Effector memory CD8-positive, alpha-beta T cell (primary cell): ENCODE measurements at places on chromosomes 6 and 20.

DNA sequence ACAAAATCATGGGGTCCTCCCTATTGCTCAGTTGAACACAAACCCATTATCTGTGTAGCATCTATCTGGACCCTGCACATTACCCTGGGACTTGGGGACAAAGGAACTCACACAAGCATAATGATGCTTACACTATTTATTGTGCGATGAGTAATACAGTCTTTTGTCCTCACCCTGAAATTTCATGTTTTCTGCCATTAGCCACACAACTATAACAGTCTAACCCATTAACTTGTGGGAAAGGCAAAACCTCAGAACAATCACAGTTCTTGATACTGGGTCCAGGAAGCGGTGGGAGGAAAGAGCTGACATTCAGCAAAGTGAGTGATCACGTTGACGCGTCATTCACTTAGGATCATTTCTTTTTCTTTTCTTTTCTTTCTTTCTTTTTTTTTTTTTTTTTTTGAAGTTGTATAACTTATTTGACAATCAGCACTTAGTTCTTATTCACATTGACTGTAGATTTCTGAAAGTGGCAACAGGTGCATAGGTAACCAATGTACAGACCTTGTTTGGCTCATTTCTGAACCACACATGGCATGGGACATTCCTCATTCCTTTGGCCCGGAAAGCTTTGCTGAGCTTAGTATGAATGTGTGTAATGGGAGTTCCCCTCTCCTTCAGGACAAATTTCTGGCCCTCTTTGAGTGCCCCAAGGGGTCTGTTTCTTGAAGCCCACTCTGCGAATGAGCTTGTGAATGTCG, 94.8 kb upstream of the CNKSR3 start:
- no peak for DNase-seq

GRCh38 chr20:62142252-62143080, 728 bp downstream of the PSMA7 start:
- no peak for DNase-seq

GRCh38 chr20:25082498-25082873, 545 bp upstream of the VSX1 start:
- DNase-seq: no peak

DNA sequence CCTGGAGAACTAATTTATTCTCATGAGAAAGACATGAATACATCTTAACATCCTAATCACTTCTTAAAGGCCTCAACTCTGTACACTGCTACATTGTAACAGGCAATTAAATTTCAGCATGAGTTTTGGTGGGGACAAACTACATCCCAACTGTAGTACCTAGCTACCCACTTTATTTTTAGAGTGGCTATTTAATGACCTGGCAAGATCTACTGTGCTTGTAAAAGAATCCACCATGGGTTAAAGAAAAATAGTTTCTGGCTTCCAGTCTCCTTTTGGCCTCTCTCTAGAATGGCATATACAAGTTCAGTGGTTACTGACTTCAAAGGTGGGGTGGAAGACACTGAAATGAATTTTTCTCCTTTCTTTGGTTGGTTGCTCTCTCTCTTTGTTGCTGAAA, 193.9 kb downstream of the ESR1 start:
- no peak for DNase-seq

GRCh38 chr6:11160199-11160598, 48.7 kb upstream of the ERVFRD-1 start:
- DNase-seq: no peak

GRCh38 chr6:49579649-49580048, 29.2 kb downstream of the C6orf141 start:
- no peak for DNase-seq

- DNase-seq: no peak
Measured at GRCh38 chr6:156197513-156197912, 579.7 kb upstream of the ARID1B start.

DNA sequence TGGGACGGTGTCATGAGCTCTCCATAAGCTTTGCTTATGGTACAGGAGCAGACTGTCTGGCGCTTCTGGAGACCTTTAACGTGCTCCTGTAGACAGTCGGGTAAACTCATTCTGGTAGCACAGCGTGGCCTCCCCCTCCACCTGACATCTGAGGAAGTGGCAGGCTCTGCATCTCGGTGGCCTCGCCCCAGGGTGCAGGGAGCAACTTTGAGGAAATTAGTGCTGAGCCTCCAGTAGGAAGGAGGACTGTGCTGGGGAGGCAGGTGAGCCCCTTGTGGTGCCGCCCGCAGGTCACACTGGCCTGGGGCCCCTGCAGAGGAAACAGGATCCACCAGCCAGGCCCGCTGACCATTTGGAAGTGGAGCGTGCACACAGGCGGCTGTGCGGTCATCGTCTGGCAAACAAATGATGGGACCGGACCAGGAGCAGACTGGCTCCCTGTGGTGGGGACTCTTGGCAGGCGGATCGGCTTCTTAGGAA, 57.9 kb downstream of the SYNJ2 start:
- DNase-seq: no peak

- DNase-seq: no peak
Measured at GRCh38 chr6:27672113-27672799, 199.4 kb upstream of the ZNF184 start.

DNA sequence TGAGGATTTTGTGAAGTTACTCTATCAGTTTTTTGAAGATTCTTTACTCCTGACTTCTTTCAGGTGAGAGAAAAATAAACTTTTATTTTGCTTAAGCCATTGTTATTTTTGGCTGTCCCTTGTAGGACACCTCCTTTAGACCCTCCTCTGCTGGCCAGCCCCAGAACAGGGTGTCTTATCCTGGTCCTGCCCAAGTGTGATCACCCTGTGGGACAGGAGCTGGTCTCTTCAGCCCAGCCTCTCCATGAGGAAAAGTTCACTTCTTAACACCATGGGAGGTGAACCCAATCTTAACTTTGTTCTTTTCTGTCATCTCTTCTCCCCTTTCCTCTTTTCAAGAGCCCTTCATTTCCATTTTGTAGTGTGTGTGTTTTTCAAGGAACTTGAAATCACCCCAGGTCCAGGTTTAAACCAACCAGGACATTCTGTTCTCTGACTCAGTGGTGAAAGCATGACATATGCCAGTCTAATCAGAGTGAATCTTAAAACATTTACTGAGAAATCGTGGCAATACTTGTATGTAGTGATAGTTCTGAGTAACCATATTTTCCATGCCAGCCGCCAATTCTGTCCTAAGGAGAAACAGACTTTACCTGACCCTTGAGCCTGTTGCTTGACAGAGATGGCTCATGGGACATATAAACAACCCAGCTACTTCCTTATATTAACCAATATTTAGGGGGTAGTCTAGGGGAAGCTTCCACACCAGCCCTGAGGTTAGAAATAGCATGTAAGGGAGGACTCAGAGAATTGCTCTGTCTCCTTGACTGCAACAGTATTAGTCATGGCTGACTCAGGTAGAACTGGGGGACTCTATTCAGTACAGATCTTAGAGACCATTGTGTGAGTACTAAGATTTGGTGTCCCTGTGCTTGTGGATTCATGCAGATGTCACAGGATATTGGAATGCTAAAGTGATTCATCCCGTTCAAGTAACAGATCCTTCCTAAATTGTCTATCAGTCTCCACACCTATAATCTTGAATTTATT, 48.8 kb downstream of the FLRT3 start:
- no peak for DNase-seq

- DNase-seq: no peak
Measured at GRCh38 chr6:65719101-65719500, 12.1 kb upstream of the EYS start.

- no peak for DNase-seq
Measured at GRCh38 chr6:1200081-1200408, 111.9 kb upstream of the FOXQ1 start.

DNA sequence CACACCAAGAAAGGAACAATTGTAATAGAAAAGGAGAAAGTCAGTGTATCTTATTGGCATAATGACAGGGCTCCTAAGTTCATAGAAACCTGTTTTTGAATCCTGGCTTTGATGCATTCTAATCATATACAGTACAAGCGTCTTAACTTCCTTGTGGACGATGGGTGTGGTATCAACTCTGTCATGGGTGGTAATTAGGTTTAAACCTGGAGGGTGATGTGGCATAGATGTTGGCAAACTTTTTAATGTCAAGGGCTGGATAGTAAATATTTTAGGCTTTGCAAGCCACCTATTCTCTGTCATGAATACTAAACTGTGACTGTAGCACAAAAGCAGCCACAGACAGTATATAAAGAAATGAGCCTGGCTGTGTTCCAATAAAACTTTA, 138.7 kb upstream of the EDN1 start:
- DNase-seq: no peak
